ENCODE measurements at places on chromosomes 6 and 20. TPM values are rescaled to one million over a fixed set of nuclear protein-coding genes. Genes with fewer than 3 reads are reported as not detected.

- no peak for DNase-seq
These were observed 245.7 kb downstream of the EPM2A start for GRCh38 chr6:145489583-145489982.

- peak; percentile 10 for DNase-seq
These were observed 2.0 kb downstream of the SOX4 start for GRCh38 chr6:21595285-21596144.

- DNase-seq: no peak
These were observed 1.7 kb upstream of the GCM2 start for GRCh38 chr6:10883312-10884244.

DNA sequence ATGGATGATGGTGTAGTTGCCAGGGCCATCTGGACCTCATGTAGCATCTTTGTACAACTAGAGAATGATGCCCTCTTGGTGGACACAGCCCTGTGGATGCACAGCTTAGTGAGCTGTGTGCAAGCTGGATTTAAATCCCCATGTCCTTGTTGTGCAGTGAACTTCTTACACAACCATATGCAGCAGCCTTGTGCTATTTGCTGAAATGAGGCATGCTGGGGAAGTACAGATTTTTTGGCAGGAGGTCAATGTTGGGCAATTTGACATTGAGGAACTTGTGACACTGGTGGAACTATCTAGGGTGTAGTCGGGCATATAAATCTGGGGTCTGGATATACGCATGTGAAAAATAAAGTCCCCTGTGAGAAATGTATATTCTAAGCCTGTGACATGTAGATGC, 5.8 kb upstream of the CDC5L start:
- DNase-seq: no peak

DNA sequence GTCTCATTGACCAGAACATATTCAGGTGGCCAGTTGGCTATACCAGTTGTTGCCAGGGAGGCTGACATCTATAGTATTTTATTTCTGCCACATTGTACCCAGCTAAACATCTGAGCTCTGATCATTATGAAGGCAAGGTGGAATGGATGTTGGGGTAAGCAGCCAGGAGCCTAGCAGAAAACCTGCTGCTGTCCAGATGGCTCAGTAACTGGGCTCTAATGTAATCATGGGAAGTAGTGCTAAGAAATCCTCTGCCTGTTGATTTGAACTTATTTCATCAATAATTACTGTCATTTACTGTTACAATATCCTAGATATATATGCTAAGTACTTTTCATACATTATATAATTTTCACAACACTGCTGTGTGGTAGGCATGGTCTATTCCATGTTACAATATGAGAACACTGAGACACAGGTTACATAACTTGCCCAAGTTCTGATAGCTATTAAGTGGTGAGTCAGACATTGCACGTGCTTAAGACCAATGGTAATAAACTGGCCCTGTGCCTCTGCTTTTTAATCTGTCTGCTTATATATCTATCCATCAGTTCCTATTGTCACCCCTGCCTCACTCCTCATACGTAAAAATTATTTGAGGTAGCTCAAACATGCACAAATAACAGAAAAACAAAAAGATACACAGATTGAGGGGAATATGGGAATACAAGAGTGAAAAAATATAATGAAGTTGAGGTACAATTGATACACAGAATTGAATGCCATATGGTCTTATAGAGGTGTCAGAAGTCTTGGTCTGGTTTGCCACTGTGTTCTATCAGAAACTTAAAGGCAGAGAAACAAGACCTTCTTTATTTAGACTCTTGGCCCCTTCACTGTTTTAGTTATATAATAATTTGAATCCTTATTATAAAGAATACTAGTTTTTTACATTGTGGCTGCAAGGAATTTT, 25.2 kb downstream of the TBPL1 start:
- no peak for DNase-seq

GRCh38 chr6:35090734-35091133, 50.4 kb downstream of the TCP11 start:
- DNase-seq: no peak

- no peak for DNase-seq
These were observed 1404.0 kb upstream of the ADGRB3 start for GRCh38 chr6:67231092-67231491.

DNA sequence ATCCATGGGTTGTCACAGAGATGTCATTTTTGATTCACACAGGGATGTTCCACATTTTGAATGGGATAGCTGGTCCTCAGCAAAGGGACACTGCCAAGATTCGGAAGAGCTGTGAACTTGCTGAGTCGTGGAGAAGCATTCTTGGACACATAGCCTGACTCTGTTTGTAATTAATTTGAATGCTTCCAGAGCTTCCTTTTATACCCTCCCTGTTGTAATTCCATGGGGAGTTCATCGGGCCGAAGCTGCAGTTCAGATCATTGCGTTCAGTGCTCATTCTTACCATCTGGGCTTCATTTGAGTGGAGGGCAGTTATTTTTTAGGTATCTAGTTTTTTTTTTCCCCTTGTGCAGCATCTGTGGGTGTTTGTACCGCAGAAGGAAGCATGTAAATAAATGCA, 126.5 kb downstream of the SLC24A3 start:
- DNase-seq: no peak

DNA sequence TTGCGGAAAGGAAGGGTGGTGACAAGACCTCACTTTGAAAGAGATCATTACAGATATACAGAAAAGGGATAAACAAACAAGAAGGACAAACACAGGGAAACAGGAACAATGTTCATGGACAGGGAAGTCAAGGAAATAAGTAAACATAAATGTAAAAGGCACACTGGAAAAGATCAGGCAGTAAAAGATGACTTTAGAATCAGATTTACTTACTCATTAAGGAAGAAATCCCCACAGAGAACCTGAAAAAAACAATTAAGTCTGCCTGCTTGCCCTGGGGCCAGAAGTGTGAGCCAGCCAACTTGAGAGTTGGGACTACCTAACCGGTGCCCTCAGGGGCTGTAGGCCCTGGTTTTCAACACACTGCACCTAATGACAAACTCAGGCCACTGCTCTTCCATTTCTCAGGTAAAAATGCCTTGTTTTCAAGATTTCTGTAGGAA, 1.7 kb downstream of the APMAP start:
- no peak for DNase-seq

DNA sequence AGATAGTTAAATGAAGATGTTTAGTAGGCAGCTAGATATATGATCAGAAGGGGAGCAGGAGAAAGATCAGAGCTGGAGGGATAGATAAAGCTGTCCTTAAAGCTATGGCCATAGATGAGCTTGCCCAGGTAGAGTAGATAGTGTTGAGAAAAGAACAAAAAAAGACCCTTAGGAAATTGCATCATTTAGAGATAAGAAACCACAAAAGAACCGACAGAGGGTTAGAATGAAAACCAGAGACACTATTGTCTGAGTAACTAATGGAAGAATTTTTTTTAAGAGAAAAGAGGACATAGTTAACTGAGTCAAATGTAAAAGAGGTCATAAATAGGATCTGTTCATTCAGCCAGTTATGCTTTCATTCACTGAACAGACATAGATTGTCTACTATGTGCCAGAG, 101.8 kb downstream of the TNFAIP3 start:
- no peak for DNase-seq

HLA-G gene
- not detected for total RNA-seq

DOK5 gene
- total RNA-seq: 1.6 TPM

PCSK2 gene
- total RNA-seq: not detected

SLC35A1 gene
- total RNA-seq: 7.1 TPM

OCSTAMP gene
- total RNA-seq: not detected

Data from activated T-cell treated with anti-CD3 and anti-CD28 coated beads, Interleukin-2, amount 50 U/mL, for 4 hours (primary cell).